ENCODE measurements at places on chromosomes 12 and 14.

DNA sequence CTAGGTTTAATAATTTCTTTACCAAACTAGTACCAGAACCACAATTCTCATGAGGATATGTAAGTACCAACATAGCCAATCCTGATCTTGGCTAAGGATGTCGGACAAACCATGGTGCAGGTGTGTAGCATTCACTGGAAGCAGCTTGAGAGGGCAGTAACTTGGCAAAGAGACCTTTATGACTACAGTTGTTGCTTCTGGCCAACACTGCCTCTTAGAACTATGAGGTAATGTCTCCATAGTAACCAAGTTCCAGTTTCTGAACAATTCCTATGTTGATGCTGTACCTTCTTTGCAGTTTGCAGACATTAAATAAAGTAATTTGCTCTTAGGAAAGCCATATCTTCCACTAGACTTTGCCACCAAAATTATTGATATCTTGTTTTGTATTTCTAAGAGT lies at the start of gene LMNTD1:
TSS of gene LMNTD1 (minus strand) at position 186 of the 400 bp plus-strand sequence. CDS start 324 bp downstream, outside the sequence.
- no peak for DNase-seq

DNA sequence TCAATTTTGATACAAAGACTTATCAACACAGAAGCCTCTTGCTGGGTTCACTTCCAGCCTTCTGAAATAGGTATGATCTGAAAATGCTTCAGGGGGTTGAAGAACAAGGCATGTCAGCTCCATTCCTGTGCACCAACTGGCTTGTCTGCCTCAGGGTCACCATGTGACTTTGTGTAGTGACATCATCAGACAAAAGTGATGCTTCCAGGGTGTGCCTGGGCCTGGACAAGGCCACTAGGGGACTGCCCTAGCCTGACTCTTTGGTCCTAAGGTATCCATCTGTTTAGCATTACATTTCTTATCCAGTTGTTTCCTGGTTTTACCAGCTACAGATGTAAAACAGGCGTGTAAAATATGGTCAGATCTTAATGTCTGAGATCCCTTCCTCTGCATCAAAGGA lies 155.6 kb downstream of the CAND1 start:
- DNase-seq, result no peak

DNA sequence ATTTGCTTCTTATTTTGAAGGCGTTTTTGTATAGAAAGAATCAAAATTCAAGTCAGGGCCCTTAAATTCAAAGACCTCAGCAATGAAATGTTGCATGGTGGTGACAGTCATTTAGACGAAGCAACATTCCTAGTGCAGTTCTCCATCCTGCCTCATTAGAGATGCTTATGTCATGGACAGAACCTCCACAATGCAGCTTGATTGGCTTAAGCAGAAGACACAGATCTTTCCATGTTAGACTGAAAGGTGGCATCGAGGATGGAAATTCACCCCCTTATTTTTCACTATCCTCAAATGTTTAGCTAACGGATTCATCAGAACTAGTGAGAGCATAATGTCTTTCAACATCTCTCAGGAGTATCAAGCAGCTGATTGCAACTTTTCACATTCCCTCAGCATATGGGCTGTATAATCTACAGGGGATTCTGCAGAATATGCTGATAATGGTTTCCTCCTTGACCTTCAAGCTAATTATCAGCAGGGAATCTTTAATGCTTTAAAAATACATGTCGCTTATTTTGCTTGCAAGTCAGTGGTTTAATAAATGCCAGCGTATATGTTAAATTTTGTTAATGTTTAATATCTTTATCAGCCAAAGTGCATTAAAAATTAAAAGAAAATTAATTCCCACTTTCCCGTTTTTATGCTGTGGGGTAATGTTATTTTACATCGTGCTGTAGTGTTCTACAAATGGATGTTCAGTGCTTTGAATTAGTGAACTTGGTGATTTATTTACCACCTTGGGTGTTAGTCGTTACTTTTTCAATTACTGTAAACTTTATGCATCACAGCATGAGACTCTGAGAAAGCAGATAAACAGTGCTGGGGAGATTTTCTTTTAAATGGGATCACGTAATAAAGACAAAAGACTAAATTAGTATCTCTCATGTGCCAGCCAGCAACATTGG lies 12.8 kb upstream of the NRDE2 start:
- DNase-seq, result no peak

DNA sequence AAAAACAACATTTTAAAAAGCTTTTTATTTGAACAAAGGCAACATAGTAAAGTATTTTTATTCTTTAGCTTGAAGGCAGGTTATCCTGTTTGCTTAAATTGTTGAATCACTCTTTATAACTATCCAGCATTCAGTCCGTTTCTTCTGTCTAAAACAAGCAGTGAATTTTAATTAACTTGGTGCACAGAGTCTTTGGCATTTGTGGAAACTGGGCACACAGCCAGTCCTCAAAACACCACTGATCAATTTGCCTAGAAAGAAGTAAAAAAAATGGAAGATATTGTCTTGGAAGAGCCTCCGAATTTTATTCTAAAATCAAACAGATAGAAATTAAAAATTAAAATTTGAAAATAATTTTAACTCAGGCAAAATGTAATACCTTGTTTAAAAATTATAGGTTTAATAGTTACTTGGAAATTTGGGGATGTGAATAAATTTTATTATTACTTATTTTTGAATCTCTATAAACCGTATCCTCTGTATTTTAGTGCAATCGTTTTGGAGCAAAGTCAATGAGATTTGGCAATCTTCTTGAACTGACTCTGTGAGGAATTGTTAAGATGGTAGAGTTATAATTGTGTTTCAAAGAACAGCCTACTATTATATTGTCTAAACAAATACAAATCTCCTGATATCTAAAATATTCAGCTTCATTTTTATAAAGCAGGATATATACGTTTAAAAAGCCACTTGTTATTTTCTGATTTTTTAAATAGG lies 927.0 kb downstream of the SLC16A7 start:
- no peak for DNase-seq

- no peak for DNase-seq
Measured at GRCh38 chr14:66476964-66477363, 9.2 kb upstream of the CCDC196 start.

Data from stimulated activated CD4-positive, alpha-beta T cell treated with anti-CD3 and anti-CD28 coated beads, Interleukin-4, amount 100 ng/mL, for 48 hours (primary cell).